ENCODE measurements at places on chromosomes 11 and 22.

DNA sequence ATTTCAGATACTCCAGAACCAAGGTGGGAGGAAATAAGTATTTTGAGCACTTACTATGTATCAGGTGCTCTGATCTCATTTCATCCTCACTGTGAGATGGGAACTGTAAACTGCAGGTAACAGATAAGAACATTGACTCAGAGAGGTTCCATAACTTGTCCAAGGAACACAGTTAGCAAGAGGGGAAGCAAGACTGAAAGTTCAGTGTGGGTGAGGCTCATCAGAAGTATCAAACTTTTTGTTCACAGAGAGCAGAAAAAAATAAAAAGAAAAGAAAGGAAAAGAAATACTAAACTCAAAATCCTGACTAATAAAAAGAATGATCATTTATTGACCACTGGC, 37.1 kb downstream of the RAB30 start:
- DNase-seq = no peak

GRCh38 chr11:45423475-45424120, 137.5 kb upstream of the SYT13 start:
- no peak for DNase-seq

DNA sequence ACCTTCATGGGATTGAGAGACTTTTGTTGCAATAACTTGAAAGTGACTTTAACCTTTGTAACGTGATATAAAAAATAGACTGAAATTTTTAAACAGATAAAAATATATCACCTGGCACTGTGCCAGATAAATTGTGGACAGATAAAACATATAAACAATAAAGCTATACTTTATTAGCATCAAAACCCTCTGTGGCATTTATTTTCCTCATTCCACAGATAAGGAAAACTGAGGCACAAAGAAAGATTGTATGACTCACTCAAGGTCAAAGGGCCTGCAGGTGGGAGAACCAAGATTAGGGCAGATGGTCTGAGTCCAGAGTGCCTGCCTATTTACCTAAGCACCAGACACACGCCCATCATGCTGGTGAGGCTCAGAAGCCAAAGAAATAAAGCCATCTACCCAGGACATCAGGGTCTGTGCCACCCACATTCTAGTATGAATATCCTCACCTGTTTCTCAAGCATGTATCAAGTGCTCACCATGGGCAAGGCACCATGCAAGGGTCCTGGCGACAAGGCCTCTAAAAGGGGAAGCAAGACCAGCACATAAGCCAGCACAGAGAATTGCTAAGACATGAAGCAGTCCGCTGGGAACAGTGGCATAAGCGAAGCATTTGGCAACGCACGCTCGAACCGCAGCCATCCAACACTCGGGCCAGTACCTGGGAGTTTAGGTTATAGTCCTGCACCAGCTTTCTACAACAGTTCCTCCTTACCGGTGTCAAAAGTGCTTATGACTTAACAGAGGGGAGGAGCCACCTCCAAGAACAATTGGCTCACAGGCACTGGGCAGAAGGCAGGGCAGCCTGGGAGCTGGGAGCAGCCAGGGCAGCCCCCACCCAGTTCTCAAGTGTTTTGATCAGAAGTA, 17.6 kb downstream of the MYH9 start:
- peak; percentile 73 for DNase-seq

DNA sequence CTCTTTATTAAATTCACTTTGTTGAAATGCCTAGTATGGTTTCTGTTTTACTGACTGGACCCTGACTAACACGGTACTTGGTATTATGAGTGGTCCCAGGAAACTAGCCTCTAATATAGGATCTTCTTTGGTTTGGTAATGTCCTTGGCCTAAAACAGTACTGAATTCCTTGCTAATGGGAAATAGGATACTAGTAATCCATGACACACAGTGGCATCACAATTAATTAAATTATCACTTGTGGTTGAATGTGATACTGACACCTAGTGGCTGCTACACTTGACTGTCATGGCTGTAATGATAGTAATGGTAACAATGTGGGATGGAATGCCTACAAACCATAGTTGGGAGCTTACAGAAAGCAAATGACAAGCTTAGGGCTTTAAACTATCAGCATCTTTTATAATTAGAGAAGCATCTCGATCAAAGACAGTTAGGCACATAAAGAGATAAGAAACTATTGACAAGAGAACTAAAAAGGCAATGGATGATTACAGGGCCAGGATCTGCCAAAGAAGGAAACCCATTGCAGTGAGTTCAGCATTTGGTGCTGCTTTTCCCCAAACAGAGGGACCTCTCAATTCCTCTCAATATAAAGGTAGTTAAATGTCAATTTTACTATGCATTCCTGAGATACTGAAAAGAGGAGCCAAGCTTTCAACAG, 8.6 kb downstream of the DNHD1 start:
- DNase-seq = peak; percentile 79

DNA sequence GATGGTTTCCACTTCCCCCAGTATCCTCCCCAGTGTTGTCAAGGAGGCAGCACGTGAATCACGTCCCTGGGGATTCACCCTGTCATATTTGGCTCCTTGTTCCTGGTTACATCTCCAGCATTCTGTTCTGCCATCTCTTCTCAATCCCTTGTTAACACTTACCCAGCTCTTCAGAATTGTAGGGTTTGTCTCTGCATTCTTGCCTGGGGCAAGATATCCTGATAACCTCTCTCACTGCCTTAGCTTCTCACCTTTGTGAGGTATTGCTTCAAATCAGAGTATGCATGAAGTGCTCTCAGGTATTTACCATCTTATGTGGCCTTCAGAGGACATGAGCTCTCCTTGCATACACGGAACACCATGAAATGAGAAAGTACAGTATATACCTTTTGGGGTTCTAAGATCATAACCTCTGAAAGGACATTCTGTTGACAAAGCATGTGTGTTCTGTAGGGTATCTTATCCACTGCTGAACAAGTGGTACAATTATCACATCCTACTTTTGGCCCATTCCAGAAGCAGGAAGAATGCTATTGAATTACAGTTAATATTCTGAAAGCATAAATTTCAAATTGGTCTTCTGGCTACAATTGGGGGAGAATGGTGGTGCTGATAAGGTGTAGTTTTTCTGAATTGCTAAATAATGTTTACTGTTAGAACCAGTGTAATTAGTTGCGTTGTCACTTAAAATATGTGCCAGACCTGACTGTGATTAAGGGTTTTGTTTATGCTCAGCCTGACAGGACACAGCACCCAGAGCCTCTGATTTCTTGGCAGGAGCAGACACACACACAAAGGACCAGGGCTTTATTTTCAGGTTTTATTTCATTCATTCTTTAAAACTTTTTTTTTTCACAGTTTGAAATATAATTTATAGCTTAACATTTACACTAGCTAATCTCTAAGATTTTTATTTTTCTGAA, 32.7 kb downstream of the VSTM5 start:
- DNase-seq = peak; percentile 85

DNA sequence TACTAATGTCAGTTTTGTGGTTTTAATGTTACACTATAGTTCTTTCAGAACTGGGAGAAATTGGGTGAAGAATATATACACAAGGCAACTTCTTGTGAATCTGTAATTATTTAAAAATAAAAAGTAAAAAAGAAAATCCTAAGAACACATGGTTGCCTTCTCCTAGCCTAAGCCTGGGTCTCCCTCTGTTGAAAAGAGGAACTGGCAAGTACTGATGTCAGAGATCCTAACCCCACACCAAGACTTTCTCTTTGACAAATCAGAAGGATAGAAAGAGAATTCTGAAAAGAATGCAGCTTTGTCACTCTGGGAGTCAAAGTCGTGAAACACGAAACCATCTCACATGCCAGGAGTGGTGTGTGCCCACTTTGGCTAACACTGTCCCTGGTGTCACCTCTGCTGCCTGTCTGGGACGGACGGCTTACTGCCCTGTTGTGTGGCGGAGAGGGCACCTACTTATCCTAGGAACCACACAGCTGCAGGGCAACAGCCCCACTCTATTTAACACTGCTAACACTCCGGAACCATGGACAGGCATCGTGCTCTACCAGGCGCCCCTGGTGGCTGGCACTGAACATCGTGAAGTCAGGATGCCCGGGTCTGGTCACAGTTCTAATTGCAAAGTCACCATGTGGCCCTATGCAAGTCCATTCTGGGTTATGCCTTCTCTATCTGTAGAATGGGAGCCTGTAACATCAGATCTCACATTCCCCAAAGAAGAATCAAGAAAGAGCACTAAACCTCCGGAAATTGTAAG, 108.7 kb upstream of the CD82 start:
- DNase-seq = peak; percentile 48
